ENCODE measurements at places on chromosomes 3 and 15.

GRCh38 chr15:87917480-87917879 lies 339.1 kb downstream of the NTRK3 start:
- no peak for DNase-seq

GRCh38 chr3:81468391-81468790 lies 293.1 kb downstream of the GBE1 start:
- no peak for DNase-seq

DNA sequence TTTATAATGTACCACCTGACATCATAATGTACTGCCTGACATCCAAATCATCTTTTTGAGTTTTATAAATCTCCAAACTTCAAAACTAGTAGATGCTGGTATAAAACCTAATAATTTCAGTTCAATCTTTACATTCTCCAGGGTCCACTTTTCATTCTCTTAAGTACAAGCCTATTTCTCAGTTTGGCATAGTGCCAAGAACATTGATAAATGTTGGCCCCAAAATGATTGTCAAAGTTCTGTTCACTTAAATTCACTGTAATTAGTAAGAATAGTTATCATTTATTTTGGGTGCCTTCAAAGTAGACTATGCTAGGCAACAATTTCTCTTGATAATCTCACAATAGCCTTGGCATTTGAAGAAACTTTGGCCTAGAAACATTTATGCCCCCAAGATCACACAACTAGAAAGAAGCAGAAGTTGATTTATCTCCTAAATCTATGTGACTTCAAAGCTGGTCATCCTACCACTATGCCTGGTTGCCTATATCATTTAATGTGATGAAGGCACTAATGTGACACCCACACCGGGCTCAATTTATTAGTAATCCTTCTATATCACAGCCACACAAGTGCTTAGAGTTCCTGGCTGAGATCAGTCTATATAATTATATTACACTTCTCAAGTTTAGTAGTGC lies 101.7 kb downstream of the ZNF609 start:
- no peak for DNase-seq

GRCh38 chr3:58345457-58345856 lies 12.8 kb downstream of the PXK start:
- DNase-seq = no peak

- DNase-seq = no peak
Measured at GRCh38 chr3:55796533-55796932, 309.4 kb upstream of the WNT5A start.

DNA sequence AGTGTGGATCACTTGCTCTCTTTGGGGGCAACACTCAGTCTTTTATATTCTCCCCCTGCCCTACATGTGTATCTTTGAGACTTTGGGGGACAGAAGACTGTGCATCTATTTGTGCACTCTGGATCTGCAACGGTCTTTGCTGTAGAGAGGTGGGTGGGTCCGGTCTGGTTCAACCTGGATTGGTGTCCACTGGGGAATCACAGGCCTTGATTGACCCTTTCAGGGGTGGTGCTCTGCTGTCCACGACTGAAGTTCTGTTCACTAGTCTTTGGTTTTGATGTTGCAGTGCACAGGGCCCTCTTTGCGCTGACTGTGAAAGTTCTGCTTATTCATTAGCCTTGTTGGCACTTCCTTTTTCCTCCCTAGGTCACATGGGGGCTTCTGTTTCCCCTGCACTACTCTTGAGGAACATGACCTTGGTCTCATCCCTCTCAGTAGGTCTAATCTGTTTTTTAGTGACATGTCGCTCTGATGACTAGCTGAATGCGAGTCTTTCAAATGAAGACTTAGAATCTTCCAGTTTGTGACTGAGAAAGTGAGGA lies 284.2 kb downstream of the SV2B start:
- no peak for DNase-seq

- no peak for DNase-seq
Measured at GRCh38 chr3:144351011-144351410, 379.4 kb downstream of the DIPK2A start.

DNA sequence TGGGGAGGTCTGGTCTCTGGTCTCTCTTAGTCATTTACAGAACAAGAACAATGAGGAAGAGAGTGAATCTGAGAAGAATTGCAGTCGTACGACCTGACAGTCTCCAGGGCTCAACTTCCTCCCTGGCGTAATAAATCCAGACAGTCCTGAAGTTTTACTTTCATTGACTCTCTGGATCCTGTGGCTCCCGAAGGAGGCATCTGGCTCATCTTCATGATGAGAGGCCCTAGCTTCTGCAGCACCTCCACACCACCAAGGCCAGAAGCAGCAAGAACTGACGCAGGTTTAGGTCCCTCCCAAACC lies 11.8 kb upstream of the CYFIP1 start:
- no peak for DNase-seq

DNA sequence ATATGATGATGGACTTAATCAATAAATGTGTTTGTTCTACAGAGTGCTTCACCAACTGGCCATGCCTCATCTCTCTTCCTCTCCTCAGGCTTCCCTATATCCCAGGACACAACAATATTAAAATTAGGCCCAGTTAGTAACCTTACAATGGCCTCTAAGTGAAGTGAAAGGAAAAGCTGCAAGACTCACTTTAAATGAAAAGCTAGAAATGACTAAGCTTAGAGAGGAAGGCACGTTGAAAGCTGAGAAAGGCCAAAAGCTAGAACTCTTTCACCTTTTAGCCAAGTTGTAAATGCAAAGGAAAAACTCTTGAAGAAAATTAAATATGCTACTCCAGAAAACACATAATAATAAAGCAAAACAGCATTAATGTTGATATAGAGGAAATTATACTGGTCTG lies 1010.3 kb downstream of the NAALADL2 start:
- no peak for DNase-seq

- DNase-seq = no peak
Measured at GRCh38 chr3:67037615-67038014, 39.5 kb downstream of the KBTBD8 start.

GRCh38 chr3:76812649-76813242 lies 227.2 kb upstream of the ROBO2 start:
- DNase-seq = no peak

Data from NCI-H2227 treated with DMSO at 0.1 percent for 48 hours (cell line).